ENCODE measurements at places on chromosomes 1 and 21.

DNA sequence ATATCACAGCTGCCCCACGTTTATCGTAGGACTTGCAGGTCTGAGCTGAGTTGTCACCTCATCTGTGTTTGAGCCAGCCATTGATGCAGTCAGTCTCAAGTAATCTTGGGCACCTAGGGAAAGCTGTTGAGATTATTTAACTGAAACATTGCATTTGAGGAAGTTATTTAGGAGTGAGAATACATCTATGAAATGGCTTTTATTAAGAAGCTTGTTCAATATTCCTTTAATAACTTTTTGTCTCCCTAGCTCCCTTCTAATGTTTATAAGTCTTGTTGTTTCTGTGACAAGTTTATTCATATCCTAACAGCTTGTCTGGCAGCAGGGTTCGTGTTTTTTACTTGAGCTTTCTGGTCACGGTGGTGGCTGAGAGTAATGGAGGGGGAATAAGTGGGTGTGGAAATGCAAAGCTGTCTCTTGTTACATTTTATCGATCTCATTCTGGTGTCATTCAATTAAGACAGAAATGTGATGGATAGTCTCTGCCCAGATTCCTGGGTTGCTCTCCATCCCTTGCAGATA lies 555.9 kb downstream of the USP25 start:
- DNase-seq: no peak

- DNase-seq: no peak
These were observed 48.1 kb upstream of the UBE2U start for GRCh38 chr1:64155278-64155677.

- no peak for DNase-seq
These were observed 35.0 kb downstream of the ARHGEF10L start for GRCh38 chr1:17574516-17574915.

DNA sequence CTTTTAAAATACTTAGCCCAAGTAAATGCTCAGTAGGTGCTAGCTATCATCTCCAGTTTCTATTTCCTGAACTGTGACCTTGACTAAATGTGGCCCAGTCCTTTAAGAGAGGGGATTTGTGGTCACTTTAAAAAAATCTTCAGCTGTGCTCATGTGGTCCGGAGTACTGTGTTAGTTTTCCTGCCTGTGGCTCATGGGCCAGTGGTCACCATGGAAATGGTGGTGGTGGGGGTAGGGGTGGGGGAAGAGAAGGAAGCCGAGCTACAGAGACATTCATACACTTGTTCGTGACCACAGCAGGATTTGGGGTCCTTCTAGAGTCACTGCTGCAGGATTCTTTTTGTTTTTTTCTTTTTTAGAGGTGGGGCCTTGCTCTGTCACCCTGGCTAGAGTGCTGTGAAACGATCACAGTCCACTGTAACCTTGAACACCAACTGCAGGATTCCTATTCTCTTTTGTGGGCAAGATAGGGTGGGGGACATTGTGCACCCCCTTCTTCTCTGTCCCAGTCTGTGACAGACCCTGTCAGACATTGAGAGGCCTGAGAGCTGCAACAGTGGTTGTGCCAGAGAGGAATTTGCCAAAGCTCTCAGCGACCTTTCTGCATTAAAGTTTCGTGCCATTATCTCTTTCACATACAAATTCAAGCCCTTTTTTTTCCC lies 25.8 kb downstream of the KIF26B start:
- DNase-seq: no peak

DNA sequence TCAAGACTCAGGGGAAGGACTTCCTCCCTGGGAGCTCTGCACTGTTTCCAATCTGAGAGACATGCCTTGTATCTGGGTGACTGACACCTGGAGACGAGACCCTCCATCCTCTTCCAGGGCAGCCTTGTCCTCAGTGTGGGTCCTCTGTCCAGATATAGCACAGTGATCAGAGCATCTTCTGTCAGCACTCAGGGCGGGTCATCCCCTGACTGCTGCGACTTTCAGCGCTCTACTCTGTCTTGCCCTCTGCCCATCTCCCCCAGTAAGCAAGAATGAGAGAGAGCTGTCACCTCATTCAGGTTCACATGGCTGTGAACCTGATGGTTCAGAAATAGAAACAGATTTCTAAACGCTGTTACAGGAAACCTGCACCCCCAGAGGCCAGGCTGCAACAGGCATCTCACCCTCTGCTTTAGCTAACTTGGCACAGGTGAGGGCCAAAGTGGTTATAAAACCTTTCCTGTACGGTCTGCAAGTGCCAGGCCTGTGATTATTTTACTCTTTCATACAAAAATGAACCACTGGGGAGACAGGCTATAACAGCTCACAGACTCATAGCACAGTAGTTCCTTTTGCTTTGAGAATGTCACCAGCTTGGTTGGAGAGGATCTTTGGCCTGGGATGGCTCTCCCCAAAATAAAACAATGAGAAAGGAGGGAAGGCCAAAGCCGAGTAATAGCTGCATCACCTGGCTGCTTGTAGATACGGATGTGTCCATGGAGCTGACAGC lies 11.4 kb upstream of the TENT5C start:
- no peak for DNase-seq

DNA sequence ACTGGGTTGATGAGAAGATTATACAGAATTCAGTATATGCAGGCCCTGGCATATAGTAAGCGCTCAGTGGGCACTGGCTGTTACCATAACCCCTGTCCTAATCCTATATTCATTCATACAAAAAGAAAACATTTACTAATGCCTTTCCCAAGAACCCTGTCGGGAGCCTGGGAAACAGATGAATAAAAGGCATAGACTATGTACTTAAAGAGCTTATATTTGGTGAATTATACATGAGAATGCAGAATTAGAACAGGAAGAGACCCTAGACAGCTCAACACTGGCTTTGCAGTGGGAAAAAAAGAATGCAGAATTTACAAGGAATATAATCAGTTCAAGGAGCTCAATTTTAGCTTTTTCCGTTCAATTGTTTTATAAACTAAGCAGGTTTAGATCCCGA lies 10.9 kb downstream of the AK2 start:
- DNase-seq: no peak

- no peak for DNase-seq
These were observed 3.9 kb upstream of the SKI start for GRCh38 chr1:2224170-2224584.

DNA sequence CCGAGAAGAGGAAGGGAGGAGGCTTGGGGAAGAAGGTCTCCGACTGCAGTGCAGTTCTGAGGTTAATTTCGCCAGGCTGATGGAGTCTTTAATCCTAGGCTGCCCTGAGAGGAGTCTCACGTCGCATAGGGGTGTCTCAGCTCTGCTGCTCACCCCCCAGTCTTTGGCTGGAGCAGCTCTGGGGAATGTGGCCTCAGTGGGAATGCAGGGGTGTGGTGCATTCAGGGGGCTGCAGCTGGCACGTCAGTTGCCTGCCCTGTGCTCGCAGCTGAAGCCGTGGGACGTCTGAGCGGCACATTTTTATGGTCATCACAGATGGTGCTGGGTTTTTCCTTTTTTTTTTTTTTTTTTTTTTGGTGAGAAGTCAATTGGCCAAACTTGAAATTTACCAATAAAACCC lies 38.2 kb downstream of the ACTN2 start:
- DNase-seq: no peak

DNA sequence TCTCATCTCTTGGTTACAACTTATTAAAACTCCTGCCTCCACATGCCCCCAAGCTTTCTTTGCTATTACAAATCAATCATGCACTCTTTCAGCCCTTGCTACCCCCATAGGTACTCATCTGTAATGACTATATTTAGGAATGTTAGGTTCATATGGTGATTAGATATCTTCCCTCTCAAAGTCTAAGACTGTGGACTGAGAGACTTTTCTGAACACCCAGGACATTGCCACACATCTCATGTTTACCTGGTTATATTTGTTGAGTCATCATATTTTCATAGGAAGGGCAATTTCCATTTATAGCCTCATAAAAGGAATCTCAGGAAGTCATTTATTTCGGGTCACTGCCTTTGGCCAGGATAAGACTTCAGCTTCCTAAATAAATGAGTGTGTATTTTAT lies 81.5 kb upstream of the LPGAT1 start:
- no peak for DNase-seq

DNA sequence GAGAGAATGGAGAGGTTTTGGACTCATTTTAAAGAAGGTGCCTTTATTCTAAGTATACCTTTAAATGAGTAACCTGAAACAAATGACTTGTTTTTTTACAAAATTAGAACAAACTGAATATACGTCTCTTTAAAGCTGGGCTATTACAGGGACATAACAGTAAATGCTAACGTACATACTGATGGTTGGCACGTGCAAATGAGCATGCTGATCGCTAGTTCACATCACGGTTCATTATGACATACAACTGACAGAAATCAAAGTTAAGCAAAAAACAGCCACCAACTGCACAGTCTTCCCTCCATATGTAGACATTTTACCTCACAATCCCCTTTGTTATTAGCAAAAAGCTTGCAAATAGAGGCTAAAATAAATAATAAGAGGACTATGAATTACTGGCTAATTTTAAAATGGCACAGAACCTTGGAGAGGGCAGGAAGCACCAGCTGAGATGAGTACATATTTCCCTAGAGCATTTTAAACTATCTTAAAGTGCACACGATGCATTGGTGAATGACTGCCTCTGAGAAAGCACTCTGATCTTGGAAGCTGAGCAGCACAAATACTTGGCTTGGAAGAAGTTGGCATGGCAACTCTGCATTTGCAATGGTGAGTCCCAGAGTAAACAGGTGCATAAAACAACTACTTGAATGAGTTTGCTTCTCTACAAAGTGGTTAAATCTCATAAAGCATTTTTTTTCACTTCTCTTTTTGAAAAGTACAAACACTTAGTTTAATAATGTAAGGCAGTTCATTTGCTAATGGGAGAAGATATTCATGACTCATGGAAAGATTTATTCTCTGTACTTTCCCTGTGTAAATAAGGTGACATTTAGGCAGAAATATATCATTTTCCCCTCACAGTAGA lies 204.7 kb downstream of the LHX8 start:
- DNase-seq: no peak

DNA sequence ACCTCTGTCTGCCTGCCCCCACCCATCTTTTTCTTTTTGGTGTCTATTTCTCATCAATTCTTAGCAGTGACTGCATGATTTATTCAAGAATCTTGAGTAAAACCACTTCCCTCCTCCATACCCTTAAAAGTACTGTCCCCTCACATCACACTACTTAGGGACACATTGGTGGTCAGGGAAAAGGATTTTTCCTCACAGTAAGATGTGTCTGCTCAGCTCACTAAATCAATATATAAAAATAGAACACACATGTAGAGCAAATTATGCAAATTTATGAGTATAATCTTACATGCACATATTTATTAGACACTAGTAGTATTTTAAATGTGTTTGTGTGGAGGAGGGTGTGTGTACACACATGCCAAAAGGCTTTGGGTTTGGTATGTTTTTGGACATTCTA lies 202.0 kb downstream of the PBX1 start:
- DNase-seq: no peak

- DNase-seq: no peak
These were observed 120.9 kb downstream of the ATG4C start for GRCh38 chr1:62904856-62905225.

GRCh38 chr21:40819071-40819900 lies 27.7 kb downstream of the DSCAM start:
- DNase-seq: no peak
